ENCODE measurements at places on chromosomes 7 and 10.
A peak's percentile ranks its signal among the peaks of the same experiment; 100 is the strongest.

- no peak for DNase-seq
These were observed 137.5 kb upstream of the MGMT start for GRCh38 chr10:129329385-129330055.

DNA sequence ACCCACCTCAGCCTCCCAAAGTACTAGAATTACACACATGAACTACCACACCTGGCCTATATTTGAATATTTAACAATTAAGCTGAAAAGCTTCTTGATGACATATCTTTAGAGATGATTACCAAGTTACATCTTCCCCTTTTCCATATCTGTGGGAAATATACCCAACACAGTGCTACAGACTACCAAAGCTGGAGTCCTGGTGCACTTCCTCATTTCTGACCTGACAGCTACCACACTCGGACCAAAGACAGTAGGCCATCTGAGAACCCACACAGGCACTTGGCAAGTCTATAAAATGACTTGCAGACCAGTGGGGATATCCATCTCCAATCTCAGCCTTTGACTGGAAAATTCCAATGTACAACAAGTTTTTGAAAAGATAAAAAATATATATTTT lies 270.4 kb upstream of the KLF14 start:
- no peak for DNase-seq

GRCh38 chr10:53276797-53277196 lies 504.2 kb upstream of the MBL2 start:
- no peak for DNase-seq

DNA sequence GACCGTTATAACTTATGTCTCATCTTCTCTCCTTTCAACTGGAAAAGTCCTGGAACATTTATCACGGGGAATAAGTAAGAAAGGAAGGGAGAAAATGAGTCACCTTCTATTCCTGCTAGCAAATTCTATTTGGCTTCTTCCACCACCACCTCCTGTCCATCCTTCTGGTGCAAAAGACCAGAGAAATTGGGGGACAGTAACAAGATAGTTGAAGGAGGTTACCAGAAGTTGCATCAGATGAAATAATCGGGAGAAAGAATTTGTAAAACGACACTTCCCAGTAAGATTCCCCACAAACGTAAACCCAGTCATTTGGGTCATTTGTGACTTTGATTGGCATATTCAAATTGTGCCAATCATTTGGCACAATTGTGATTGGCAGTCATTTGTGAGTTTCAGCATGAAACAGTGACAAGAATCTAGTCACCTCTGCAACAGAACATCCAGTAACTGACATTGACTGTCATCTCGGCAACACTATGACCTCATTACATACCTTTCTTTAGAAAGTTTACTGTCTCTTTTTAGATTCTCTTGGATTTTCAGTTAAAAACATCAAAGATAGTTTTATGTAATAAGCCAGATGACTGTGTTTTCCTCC lies 51.3 kb upstream of the PIK3CG start:
- peak; percentile 20 for DNase-seq

- DNase-seq: no peak
These were observed 162.6 kb downstream of the BICC1 start for GRCh38 chr10:58675321-58675720.

DNA sequence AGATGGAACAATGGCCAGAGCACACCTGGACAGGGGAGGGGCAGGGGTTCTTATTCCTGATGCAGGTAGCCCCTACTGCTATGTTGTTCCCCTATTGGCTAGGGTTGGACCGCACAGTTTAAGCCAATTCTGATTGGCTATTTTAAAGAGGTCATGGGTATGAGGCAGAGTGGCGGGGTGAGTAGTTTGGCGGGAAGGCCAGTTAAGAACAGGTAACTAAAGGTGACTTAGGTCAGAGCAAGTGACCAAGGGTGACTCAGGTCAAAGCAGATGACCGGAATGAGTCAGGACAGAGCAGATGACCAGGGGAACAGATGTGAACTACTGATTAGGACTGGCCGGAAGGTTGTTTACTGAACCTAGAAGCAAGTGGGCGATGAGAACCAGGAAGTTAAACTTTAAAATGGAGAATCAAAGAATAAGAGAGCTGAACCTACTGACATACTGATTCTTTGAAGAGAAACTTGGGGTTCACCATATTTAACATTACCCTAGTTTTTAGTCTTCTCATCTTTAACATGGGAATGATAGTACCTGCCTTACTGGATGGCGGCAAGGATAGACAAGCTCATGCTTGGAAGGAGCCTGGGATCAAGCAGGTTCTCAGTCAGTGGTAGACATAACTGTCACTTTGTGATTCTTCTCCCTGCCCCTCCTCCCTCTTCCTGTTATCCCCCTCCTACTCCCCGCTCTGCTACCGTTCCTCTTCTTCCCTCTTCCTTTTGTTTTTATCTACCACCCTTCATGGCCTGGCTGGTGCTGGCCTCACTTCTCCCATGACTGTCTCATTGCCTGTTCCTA lies 55.0 kb downstream of the CCNY start:
- DNase-seq: no peak

- no peak for DNase-seq
These were observed 2.2 kb downstream of the TRIL start for GRCh38 chr7:28955718-28956607.

DNA sequence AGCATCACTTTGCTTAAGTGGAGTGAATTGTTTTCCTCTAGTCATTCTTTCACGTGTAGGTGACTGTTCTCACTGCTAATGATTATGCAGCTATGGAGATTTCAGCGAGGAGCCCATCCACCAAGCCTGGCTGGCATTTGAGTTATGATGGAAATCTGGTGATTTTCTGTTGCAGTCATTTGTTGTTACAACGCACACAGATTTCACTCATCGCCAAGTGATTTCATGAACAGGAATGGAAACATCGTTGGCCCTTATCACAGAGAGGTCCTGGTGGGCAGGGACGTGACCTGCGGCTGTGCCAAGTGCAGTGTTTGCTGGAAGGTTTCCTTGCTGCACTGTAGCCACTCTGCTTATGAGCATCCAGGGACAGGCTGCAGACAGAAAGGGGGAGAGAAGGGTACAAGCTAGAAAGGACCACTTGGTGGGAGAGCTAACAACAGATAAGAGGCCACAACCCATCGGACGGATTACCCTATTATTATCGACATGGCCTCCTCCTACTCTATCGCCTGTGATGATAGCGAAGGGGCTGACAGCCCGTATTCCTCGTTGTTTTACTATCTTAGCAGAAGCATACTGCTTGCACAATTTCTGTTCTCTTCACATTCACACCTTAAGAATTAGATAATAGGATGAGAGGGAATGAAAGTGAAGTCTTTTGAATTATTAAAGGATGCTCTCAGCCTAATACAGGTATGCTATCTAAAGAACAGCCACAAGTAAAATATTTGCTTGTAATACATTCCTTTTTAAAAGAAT lies 99.0 kb upstream of the PITRM1 start:
- DNase-seq: no peak

DNA sequence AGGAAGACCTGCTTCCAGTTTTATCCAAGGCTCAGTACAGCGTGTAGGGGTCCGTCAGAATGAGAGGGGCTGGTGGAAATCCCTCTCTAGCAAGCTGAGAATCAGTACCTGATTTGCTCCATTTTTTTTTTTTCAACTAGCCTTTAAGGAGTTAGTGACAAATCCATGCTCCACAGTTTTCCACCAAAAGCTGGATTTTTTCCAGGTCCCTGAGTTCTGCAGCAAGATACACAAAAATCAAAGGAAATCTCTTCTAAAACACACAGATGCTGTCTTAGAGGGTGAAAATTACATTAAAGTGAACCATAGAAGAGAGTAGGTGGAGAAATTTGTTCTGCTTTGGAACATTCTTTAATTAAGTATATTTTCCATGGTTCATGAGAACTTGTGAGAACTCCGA lies 30.4 kb downstream of the MDFIC start:
- no peak for DNase-seq

- DNase-seq: no peak
These were observed 337.5 kb upstream of the KCND2 start for GRCh38 chr7:119935418-119936025.

- DNase-seq: peak; percentile 64
These were observed 177.6 kb upstream of the SEMA3A start for GRCh38 chr7:84372155-84372621.

GRCh38 chr10:74433993-74434392 lies 283.0 kb downstream of the ADK start:
- DNase-seq: no peak

GRCh38 chr10:122878799-122879338 lies 512 bp downstream of the FAM24B start:
- DNase-seq: peak; percentile 19

GRCh38 chr7:747186-747585 lies 20.1 kb upstream of the PRKAR1B start:
- no peak for DNase-seq

GRCh38 chr10:79241990-79242619 lies 105.2 kb upstream of the PPIF start:
- DNase-seq: peak; percentile 82

DNA sequence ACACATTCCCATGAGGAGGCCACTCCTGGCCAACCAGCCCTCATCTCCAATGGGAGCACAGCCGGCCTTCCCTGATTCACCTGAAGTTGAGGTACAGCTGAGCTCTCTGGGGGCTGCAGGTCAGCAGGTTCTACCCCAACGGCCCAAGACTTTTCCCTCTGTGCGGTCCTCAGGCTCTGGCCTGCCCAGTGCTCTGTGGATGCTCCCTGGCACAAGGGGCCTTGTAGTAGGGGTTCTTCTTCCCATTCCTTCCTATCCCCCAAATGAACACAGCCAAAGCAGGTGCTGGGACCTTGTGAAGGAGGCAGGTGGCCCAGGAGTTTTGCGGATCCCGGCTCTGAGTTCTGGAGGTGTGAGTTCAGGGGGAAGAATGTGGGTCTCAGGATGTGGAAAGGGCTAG lies 72.2 kb downstream of the PLXNA4 start:
- DNase-seq: no peak

- DNase-seq: no peak
These were observed 39.0 kb downstream of the AP5Z1 start for GRCh38 chr7:4814433-4814832.

DNA sequence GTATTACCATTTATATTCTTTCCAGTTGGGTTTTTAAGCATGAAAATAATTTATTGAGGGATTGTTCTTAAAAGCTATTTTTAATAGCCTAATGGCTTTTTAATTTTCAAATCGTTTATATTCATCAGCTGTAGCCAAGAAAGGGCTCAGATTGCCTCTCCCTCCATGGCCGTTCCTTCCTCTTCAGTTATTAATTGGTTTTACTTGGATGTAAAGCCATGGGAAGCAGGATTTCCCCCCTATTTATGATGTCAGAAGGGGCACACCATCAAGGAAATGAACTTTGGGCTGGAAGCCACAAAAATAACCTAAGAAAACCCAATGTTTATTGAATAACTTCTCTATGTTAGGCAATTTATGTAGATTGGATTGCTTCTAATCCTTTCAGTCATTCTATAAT lies 656.3 kb downstream of the TYW1 start:
- DNase-seq: no peak

- DNase-seq: no peak
These were observed 129.7 kb upstream of the PPP2R2D start for GRCh38 chr10:131770946-131771633.

DNA sequence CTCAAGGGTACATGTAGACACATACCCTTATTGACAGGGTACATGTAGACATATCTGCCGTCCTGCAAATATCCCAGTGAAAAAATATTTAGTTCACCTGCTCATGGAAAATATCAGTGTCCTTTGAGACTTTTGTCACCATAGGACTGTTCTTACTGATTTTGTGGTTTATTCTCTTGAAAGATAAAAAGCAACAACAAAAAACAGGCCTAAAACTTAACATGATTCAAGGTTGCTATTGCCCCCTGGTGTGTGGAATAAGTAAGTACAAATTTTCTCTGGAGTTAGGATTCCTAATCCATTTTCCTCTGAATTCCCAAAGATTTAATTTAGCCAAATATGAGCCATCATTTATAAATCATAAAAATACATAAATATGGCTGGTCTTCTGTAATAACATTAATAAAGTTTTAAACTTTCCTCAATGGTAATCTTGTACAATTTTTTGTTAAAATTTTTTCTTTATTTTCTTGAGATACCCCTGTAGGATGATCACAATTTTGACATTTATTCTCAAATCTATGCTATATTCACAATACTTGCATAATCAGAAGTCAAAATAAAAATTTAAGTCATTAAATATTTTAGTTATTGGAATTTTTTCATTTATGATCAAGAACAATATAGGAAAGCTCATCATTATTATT lies 741.4 kb upstream of the POT1 start:
- DNase-seq: no peak

GRCh38 chr7:150703209-150703608 lies 13.2 kb upstream of the GIMAP1 start:
- no peak for DNase-seq

GRCh38 chr10:7318836-7319235 lies 92.0 kb downstream of the SFMBT2 start:
- no peak for DNase-seq

DNA sequence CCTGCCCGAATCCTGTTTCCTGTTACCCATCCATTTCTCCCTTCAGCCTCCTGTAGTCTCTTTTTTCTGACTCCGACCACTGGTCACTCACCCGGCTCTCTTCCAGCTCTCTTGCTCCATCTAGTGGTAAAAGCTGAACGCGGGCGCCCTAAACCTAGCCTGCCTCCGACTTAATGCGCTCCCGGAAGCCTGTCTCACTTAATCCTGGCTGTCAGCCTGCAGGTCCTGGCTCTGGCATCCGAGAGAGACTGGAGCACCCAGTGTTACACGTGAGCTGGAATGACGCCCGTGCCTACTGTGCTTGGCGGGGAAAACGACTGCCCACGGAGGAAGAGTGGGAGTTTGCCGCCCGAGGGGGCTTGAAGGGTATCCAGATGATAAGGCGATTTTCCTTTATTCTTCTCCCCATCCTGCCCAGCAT lies 10.3 kb downstream of the SUMF2 start:
- DNase-seq: peak; percentile 88

DNA sequence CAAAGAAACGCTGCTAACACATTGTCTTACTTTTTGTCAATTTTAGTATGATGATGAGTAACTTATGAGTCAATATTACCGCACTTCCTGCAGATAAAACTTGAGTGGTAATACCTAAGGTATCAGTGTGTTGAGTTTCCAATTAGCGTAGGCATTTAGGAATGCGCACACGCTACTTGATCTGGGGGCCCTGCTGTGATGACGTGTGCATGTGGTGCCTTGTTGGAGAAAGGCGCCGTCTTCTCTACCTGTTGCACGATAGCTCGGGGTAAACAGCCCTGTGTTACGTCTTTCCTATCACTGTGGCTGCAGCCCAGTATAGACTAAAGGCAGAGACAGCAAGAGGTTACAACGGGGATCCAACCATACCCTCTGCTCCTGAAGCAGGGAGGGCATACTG lies 476.8 kb upstream of the ADARB2 start:
- no peak for DNase-seq

Measured in AG08395 (cell line).